Caco-2 (cell line): ENCODE measurements at places on chromosomes 5 and 9. TPM values are rescaled to one million over a fixed set of nuclear protein-coding genes. Genes with fewer than 3 reads are reported as not detected.

DNA sequence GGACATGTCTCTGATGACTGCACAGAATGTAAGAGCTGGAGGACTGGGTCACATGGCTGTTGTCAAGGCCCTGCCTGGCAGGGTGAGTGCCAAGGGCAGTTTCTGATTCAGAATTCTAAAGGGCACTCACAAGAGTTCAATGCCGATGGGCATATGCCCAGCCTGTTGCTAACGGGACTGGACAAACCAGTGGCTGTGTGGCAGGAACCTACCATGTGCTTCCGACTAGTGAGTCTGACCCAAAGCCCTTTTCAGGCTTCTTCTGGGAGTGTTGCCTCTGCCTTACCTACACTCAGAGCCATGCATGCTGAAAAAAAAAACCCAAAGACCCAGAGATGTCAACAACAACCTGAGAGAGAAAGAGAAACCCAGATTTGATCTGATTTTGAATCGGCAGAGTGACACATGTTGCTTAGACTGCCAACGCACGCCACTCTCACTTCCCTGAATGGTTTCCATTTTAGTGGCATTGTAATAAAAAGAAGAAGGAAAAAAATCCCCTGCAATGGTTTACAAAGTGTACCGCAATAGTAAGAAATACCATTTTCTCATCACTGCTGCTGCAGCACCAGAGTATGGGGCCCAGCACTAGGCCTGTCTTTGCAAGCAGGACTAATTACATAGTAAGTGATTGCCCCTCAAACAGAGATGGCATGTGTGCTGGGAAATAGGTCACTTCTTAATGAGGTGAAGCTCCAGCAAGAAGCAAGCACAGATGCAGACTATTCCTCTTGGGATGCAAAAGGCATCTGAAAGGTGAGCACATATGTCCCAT is 194.3 kb downstream of the PALM2AKAP2 start:
- no peak for DNase-seq

- no peak for DNase-seq
These were observed 1.1 kb downstream of the LCN12 start for GRCh38 chr9:136952876-136953770.

Gene NOTCH1
- total RNA-seq = 5.5 and 6.3 TPM in 2 replicates

Gene SOHLH1
- 42.6 and 44.9 TPM in 2 replicates for total RNA-seq

Gene MYMK
- total RNA-seq = not detected in 2 replicates

Gene LMAN2
- 240 and 241 TPM in 2 replicates for total RNA-seq

- DNase-seq = no peak
These were observed 7.4 kb upstream of the MOB3B start for GRCh38 chr9:27537027-27537435.

Gene CBY3
- 0.68 and 1.3 TPM in 2 replicates for total RNA-seq

DNA sequence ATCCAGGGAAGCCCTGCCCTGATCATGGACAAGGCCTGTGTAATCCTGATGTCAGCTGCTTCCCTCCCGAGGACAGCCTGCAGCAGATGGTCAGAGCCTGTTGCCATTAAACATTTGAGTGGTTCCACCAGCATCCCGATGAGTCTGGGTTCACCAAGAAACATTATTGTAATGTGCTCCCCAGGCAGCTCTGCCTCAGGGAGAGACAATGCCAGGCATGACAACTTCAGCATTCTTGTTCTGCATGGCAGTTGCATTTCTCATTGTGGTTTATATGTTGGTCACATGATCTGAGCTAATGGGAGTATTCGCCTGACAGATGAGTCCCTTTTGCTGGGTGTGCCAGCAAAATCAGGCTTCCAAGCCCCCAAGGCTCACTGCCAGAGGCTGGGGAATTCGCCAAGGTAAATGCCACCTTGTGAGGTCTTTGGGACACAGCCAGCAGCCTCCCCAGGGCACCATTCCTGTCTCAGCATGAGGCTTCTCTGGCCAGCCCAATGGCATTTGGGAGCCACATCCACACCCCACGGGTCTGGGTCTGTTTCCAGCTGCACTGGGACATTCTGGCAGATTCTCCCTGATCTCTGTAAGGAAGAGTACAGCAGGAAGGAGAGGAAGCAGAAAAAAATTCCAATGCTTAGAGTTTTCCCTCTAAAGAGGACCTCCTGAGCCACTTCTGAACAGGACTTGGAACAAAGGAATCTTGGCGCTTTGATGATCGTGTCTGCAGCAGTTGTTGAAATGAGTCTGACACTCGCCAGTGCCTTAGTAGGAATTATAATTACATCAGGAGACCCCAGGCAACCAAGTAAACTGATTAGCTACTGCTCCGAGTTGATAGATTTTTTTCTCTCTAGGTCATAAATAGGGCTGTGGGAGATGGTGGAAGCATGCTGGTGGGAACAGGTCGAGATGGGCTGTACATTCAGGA is 18.7 kb downstream of the KCNIP1 start:
- no peak for DNase-seq

- DNase-seq = no peak
These were observed 926.3 kb upstream of the ARRDC3 start for GRCh38 chr5:92309336-92309991.

DNA sequence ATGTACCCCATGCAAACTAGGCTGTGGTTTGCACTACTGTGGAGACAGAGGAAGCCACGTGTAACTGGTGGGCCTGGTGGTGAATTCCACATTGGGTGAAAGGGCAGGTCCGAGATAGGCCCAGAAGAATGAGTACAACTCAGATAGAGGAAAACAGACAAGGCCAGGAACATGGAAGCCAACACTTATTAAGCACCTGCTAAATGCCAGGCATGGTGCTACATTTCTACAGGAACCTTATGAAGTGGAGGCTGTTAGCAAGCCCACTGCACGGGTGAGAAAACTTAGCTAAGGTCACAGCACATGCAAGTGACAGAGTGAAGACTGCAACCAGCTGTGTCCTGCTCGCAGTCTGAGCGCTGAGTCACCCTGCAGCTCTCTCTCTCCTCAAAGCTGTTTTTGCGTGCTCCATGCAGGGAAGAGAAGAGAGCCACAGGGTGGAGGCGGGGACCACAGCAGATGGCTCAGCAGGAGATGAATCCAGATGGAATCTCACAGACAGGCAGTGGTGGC is 65.5 kb upstream of the SPTLC1 start:
- no peak for DNase-seq

DNA sequence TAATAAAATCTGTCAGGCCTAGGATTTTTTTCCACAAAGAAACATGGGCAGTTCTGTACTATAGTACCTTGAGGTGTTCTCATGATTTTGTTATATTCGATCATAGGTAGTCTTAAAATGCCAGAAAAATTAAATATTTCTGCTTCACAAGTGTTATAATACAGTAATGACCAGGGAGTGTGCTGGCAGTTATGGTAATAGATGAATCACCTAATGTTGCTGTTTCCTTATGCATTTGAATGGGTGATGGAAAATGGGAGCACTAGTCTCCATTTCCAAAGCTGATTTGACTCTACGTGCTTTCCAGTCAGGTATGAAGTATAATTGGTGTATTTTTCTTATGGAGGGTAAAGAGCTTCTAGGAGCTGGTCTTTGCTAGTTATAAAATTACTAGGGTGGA is 23.8 kb downstream of the OGN start:
- no peak for DNase-seq

- no peak for DNase-seq
These were observed 1.8 kb downstream of the DND1 start for GRCh38 chr5:140671472-140672125.

Gene WNT8A
- not detected in 2 replicates for total RNA-seq

Gene TSLP
- total RNA-seq = not detected in 2 replicates

- peak; percentile 72 for DNase-seq
These were observed 1.1 kb upstream of the EPB41L4A start for GRCh38 chr5:112419986-112420864.

DNA sequence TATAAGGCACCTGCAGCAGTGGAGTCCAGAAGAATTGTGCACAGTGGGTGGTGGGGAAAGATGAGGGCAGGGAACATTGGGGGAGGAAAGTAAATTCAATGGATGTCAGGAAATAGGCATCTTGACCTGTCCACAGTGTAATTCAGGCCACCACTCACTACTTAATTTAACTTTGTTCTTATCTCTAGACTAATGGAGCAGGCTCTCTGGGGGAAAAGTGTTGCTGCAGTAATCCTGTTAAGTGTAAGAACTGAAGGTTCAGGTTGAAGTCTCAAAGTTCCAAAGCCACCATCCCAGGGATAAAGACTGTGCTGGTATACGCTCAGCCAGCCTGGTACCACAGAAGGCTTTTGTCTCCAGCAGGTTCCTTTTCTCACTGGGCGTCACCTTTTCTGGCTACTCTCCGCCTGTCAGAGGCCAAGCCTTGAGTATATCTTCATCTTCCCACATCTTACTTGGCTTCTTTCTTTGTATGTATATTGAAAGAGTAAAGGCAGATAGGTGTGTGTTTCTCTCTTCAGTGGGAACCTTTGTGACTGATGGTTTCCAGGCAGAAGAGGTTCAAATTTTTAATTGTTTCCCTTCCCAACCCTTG is 150.9 kb upstream of the DMRT1 start:
- no peak for DNase-seq

Gene CLINT1
- 85.4 and 88.7 TPM in 2 replicates for total RNA-seq

DNA sequence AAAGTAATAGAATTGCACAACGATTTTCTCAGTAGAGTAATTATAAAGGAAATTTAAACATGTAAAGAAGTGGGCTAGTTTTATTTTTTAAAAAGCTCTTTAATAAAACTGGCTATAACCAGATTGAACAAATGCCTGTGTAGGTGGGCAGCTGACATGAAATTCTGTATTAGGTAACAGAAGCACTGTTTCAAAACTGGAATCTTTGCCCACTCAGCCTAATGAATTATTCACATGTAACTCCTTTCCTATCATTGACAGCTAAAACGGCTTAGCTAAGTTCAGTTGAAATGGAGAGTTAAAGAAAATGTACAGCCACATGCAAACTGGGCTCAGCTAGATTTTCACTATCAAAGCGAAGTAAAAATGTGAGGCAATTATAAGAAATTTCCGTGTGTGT is 1300.1 kb upstream of the ACO1 start:
- DNase-seq = no peak

DNA sequence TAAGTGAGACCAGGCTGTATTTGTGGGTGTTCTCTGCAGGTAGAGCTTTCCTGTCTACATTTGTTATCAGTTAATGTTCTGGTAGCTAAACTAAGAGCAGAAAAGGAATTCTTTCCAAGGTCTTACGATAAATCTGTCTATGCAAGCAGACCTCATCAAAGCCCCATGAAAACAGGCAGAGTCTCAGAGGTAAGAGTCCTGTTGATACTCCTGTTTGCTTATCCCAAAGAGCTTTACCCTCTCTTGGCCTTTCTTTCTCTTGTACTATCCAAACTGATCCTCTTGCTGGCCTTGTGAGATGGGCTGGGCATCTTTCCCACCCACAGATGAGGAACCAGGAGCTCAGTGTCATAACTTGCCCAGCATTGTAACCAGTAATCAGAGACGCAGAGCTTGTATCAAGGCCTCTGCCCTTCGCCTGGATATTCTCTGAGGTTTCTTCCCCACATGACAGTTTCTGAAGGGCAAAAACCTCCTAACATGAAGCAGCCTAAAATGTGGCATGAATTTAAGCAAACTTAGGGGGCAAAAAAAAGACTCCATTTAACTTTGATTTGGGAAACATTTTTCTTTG is 33.5 kb downstream of the PRKACG start:
- no peak for DNase-seq

- DNase-seq = peak; percentile 36
These were observed 75.6 kb downstream of the ST8SIA4 start for GRCh38 chr5:100827481-100827889.
